ENCODE measurements at places on chromosomes 7 and 10.

- DNase-seq, result no peak
Observed at GRCh38 chr10:88918191-88918905, 34.2 kb downstream of the ACTA2 start.

- no peak for DNase-seq
Observed at GRCh38 chr7:38748056-38748610, 117.0 kb upstream of the AMPH start.

DNA sequence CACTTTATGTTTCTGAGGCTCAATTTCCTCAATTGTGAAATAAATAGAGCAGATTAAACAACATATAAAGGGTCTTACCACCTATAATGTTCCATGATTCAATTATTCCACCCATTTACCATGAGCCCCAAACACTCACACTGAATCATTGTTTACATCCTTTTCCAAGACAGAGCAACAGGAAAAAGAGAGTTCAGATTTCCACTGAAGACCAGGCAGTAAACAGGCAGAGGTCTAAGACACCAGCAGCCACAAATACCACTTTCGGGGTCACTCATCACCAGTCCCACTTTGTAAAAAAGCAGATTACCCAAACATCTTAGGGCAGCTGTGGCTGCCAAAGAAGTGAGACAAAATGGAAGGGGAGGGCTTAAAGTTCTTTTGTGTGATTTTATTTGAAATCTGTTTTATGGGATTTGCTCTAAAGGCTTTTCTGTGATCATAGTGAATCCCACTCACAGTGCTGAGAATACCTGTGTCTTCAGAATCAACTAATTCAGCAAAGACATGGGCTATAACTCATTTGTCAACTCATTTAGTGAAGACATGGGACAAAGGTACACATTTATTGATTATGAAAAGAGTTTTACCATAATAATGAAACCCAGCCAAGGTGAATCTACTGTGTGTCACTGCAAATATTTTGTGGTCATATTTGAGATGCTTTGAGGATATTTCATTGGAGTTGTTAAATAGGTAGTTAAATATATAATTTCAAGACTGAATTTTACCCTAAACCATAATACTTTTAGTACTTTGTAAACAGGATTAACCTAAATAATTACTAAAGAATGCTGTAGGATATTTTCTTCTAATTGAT lies 24.8 kb upstream of the DLD start:
- no peak for DNase-seq

GRCh38 chr7:36707465-36707864 lies 16.8 kb downstream of the AOAH start:
- no peak for DNase-seq
